ENCODE measurements at places on chromosomes 4 and X.

GRCh38 chr4:130573742-130574141, 1477.8 kb downstream of the C4orf33 start:
- DNase-seq: no peak

GRCh38 chr4:100075056-100075455, 115.2 kb downstream of the DDIT4L start:
- no peak for DNase-seq

- no peak for DNase-seq
Measured at GRCh38 chr4:42070463-42070862, 80.1 kb downstream of the SLC30A9 start.

GRCh38 chrX:45873781-45874180, 671.4 kb downstream of the ZNF674 start:
- no peak for DNase-seq

DNA sequence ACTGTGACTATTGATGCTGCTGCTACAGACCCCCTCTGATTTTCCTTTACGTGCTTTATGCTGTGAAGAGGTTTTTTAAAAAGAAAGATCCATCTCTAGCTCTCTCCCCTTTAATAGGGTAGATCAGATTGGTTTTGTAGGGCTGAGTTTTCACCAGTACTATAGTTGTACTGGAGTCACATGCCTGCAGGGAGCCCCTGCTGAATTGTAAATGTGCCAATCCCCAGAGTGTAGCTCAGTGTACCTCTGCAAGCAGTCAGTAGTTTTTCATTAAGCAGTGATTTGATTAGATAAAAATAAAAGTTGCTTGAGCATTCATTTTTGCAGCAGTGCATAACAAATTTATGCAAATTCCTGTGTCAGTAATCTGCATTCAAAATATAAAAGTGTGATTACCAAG, 179.2 kb downstream of the IL1RAPL2 start:
- DNase-seq: no peak

DNA sequence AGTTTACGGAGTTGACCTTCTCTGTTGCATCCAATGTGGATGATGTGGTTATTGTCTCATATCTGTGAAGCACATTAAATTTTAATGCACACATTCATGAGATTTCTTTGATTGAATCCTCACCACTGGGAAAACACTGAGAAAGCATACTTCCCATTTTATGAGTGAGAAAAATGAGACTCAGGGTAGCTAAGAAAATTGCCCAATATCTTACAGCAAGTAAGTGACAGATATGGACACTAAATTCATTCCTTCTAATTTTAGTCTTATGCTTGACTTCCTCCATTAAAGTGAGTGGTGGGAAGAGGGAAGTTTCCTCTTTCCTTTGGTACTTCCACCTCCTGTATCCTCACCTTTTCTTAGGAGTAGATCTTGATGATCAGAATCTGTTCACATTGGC, 504.8 kb upstream of the BOD1L1 start:
- no peak for DNase-seq

DNA sequence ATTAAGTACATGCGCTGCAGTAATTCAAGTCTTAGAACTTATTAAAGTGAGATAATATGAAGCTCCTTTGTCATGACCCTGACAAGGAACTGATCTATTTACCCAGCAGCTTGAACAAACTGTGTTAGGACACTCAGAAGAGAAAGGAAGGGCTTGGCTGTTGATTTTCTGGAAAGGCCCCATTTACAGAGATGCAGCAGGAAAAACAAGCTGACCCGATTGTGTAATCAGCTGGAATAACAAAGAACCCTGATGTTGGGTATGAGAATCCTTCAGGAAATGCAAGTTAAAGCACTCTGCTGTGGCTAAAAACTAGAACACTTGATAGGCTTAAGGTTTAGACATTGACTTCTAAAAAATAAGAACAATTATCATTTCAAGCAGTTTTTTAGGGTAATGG, 64.8 kb downstream of the TBC1D9 start:
- DNase-seq: no peak

GRCh38 chrX:118536687-118537461, 41.3 kb downstream of the DOCK11 start:
- DNase-seq: no peak

DNA sequence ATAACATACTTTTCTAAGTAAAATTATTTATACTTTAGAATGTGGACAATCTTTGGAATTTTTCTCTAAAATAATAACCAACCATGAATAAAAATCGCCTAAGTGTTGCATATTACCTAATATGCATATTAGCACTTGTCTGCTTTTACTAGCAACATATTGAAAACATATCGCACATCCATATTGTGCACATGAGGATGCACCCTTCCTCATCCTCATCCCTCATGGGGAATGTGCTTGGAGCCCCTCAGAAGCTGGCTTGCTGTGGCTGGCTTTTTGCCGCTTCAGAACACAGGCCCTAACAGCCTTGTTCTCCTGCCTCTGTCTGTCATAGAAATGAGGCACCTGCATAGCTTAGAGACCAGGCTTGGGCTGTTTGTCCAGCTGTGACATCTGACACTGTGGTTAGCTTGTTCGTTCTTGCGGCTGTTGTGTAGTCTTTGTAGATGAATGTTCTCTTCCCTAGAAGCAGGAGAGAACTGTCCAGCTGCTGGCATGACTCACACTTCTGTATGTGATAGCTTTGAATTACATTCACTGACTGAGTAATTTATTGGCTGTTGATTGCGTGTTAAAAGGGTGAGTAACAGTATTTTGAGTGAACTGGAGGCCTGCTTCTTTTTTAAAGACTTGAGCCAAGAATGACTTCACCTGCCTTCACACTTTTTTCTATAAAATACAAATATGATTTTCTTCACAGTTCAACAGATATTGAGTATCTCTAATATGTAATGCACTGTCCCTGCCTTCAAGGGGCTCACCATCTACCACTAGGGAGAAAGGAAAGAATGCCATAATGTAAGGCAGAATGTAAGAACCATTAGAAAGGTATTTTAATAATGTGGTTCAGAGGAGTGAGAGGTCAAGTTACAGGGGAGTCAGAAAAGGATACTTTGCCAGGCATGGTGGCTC, 81.9 kb downstream of the HMGB2 start:
- DNase-seq: peak; percentile 97

GRCh38 chr4:186551849-186552248, 3.5 kb downstream of the MTNR1A start:
- DNase-seq: no peak

DNA sequence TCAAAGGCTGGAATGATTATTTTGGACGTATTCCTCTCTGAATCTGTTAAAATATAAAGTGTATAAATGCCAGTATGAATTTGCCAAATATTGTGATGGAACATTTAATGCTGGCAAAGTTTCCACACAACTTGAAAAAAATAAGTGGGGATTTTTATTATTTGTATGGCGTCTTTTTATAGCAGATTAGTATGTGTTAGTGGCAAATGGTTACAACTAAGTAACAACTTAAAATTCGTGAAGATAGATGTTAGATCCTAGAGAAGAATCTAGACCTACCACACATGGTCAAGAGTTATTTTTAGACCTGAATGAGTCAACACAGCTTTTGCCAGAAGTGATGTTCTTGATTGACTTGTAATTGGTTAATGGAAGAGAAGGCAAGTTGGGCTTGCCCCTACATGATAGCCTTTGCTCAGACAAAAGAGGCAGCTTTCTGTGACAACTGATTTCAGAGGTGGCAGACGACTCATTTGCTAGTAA, 4.8 kb downstream of the CPE start:
- DNase-seq: no peak

GRCh38 chr4:55509266-55509665, 37.4 kb downstream of the CLOCK start:
- no peak for DNase-seq

- no peak for DNase-seq
Measured at GRCh38 chr4:99878604-99879003, 15.6 kb downstream of the LAMTOR3 start.

GRCh38 chr4:6724421-6725111, 8.6 kb downstream of the BLOC1S4 start:
- DNase-seq: no peak

GRCh38 chrX:30309139-30309571, at the start of gene NR0B1:
Gene NR0B1, minus strand, starts transcription at chrX:30309390. Its CDS starts 27 bp downstream, at chrX:30309363.
- no peak for DNase-seq

GRCh38 chrX:100319716-100320115, 90.4 kb downstream of the PCDH19 start:
- no peak for DNase-seq
